ENCODE measurements at places on chromosomes 6 and 20.

GRCh38 chr6:38572186-38572813 lies 67.4 kb downstream of the BTBD9 start:
- DNase-seq = no peak

GRCh38 chr20:64216036-64216435 lies 39.5 kb upstream of the PCMTD2 start:
- no peak for DNase-seq

GRCh38 chr6:87094576-87094975 lies 330 bp downstream of the CGA start:
- DNase-seq = no peak

GRCh38 chr20:1825507-1825906 lies 69.7 kb upstream of the SIRPA start:
- DNase-seq = no peak

DNA sequence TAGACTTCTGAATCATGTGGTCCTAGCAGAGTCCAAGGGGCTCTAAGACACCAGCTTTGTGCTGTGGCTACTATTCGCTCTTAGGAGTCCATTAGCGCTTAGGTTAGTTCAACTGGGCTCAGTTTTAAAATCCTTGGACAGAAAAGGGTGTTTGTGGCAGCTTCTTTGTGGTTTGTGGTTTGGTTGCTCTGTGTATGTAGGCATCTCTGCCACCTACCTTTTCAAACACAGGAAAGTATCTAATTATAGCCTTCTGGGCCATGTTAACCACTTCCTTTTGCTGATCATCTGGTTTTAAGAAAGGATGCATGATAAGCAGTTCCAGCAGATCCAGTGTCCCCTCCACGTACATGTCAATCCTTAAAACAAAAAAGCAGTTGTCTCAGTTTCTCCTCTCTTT lies 10.8 kb downstream of the GSTA4 start:
- DNase-seq = no peak

GRCh38 chr6:71292001-71292400 lies 3.4 kb downstream of the OGFRL1 start:
- DNase-seq = no peak

DNA sequence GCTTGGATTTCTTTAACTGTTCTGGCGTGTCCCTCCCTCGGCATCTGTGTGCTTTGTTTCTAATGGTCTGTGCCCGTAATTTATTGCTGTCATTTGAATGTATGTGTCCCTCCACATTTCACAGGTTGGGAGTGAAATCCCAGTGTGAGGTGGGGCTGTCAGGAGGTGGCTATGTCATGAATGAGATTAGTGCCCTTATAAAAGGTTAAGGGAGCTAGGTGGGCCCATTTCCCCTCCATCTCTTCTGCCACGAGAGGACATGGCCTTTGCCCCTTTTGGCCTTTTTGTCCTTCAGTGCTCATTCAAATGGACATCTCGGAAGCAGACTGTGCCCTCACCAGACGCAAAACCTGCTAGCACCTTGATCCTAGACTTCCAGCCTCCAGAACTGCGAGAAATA lies 96.3 kb downstream of the LAMP5 start:
- no peak for DNase-seq

DNA sequence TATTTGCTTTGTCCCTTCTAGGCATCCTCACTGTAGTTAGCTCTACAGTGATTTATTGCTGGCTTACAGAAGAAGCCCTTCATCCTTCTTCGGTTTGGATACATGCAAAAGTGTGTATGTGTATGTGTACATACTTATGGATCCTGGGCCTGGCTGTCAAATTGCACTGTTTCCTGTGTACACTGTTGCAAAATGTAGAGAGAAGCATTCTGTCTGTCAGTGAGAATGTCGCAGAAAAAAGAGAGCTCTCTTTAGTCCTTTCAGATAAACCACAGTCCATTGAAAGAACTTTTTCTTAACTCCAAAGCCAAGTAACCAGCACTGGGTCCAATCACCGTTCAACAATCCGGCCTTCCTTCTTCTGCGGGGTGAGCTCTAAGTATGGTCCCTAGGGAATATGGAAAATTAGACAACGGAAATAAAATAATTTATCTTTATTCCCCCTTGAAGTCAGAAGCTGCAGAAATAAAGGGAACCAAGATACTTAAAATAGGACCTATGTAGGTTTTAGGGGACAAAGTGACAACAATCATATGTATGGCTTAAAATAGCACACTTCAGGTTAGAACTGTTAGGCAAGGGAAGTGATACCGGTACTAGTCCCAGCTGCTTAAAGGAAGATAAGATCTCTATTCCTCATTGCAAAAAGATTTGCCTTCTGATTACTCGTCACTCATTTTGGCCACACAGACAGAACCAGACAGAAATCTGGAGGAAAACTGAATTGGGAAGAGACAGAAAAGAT lies 107.0 kb downstream of the CD83 start:
- DNase-seq = no peak

DNA sequence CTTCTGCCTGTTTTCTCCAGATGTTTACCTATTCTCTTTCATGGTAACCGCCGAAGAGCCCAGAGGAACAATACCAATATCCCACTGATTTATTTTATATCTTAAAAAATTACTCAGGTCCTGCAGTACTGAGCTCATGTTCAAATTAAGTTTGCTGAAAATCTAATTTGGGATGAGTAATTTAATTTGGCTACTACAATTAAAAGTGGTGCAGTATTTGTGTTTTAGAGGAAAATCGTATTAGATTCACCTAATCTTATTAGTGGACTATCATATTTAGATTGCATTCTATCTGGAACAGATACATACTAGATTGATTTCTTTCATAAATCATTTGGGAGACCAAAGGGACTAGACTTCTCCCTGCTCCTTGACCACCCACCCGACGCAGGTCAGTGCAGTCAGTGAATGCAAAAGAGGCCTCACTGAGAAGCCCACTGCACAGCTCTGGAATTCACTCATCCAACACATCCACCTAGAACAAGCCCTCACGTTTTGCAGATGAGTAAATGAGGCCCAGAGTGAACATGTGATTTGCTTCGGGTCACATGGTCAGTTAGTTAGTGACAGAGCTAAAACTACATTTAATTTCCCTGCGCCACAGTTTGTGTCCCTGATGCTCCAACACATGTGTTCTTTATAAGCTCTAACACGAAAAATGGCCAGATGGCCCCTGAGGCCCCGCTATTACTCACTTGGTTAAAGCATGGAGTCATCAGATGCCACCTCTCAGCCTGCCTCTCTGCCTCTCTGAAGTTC lies 101.8 kb downstream of the TRERF1 start:
- DNase-seq = no peak

GRCh38 chr6:66814156-66814555 lies 1107.1 kb upstream of the EYS start:
- no peak for DNase-seq

Measured in HEK293T (cell line).